ENCODE measurements at places on chromosomes 1 and 21.

DNA sequence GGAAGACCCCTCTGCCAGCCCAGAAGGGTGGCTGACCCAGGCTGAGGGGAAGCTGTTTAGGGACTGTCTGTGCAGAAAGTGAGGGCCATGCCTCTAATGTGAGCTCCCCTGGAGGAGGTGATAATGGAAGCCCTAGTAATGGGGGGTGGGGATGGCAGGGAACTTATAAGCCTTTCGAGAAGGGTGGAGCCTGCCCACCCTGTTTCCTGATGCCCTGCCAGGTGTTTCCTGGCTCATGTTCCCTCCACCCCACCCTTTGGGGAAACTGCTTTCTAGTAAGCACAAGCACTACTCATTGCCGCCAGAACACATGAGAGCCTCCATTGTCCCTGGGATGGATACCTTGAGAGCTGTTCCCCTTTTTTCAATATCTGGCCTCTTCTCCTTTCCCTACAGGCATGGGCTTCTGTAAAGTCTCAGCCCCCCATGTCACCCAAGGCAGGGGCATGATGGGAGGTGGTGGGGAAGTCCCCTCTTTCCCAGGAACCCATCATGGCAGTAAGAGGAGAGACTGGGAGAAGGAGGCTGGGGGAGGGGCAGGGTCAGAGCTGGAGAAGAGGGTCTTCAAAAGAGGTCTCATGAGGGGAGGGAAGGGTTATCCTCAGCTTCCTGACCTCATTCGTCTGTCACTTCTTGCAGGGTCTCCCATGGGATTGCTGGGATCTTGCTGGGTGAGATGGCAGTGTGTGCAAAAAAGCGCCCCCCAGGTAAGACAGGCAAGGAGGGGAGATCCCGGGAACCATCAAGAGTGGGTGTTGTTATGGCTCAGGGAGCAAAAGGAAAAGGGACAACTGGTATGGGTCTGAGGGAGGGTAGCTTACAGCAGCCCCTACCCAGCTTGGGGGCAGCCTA lies 2.4 kb downstream of the ATP8B2 start:
- DNase-seq, result no peak

GRCh38 chr1:39195166-39196111 lies 9.1 kb upstream of the MACF1 start:
- DNase-seq, result no peak

- DNase-seq, result no peak
These were observed 23.6 kb upstream of the ABCB10 start for GRCh38 chr1:229582011-229582694.

DNA sequence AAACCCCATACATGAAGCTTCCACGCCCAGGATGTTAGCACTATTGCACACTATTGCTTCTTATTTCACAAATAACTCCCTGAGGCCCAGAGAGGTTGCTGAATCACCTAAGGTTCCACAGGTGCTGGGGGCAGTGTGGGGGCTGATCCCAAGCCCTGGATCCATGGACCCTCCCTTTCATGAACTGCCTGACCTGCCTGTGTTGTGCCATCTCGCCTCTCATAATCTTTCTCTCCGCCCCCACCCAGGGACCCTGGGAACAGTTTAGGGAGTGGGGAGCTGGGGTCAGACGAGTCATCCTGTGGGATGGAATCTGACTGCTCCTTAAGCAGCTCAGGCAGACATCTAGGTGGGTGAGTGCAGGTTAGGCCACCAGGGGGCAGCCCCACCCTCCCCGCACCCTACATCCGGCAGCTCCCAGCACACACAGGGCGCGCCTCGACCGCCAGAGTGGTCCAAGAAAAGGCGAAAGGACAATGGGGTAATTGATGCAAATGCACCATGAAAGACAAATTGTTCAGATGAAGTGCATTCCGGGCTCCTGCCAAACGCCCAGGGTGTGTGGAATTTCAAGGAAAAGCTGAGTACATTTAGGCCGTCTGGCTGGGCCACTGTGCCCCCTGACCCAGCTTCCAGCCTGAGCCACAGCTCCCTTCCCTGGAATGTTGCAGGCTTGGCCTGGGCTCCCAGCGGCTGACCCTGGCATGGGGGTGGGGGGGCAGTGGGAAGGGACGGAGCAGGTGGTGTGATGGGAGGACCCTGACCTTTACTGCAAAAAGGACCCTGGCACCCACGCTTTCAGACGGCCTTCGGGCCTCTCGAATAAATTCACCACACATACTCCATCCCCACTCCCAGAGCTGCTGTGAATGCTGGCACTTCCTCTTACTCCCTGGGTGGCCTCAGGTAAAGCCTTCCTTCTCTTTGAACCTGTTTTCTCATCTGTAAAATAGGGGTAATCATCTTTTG lies 20.8 kb downstream of the PHLDA3 start:
- DNase-seq, result no peak

GRCh38 chr1:47477595-47478080 lies 39.8 kb downstream of the FOXD2 start:
- no peak for DNase-seq

DNA sequence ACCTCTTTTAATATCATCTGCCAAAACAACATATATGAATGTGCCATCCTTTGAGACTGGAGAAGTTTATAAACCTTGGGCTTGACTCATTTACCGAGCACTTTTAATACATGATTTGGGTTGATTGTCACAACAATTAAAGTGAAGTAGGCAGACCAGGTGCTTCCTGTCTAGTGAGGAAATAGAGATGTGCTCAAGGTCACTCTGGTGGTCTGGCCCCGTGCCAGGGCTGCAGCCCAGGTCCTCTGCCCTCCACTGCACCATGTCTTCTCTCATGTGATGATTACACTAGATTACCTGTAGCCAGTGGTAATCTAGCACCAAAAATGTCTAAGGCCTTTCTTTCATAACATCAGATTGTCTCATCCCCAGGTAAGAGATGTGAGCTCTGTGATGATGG lies 61.8 kb upstream of the LAMC2 start:
- no peak for DNase-seq

GRCh38 chr1:175968486-175969172 lies 225.2 kb upstream of the TNR start:
- no peak for DNase-seq

DNA sequence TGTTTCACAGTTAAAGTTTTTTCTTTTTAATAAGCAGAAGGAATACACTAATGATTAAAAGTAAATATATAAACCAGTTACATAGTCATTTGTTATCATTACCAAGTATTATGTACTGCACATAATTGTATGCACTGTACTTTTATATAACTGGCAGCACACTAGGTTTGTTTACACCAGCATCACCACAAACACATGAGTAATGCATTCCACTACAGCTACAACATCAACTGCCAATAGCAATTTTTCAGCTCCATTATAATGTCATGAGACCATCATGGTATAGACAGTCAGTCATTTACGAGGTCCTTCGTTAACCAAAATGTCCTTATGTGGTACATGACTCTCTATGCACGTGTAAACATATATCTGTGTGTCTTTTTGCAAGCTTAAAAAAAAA lies 35.2 kb downstream of the SCYL3 start:
- DNase-seq, result no peak

GRCh38 chr1:22315315-22316078 lies 136.2 kb upstream of the ZBTB40 start:
- DNase-seq, result no peak

DNA sequence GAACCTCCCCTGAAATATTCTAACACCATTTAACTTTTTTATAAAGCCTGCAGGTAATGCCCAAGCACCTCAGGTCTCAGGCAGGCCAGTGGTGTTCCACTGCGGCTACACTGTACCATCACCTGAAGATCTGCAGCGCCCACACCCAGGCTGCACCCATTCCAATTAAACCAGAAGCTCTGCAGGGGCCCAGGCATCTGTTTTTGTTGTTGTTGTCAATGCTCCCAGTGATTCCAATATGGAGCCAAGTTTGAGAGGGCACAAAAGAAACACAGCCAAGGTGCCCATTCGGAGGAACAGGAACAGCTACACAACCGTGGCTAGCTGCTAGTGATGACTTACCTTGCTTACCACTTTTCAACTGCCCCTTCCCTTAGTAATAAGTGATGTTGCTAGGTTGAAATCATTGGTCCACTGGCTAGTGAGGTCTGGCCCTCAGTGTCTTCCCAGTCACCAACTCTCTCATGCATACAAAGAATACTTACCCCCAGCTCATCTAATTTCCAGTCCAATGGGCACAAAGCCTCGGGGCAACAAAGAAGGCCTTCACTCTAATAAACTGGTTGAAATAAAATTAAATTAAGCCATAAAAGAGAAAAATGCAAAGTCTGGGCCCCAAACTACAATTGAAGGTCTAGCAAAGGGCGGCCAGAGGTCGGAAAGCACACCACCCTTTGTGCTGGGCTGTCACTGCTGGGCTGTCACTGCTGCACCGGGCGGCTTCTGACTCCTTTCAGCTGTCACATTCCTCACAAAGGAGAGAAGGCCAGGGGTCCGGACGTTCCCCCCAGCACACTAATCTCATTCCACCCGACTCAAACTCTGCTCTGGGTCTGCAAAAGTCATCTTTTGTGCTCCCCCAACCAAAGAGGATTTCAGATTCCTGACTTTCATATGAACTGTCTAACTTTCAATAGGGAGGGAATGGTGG lies 34.9 kb downstream of the SIPA1L2 start:
- DNase-seq, result no peak

GRCh38 chr1:176531921-176532897 lies 69.2 kb downstream of the PAPPA2 start:
- no peak for DNase-seq

GRCh38 chr1:39196244-39197215 lies 8.0 kb upstream of the MACF1 start:
- DNase-seq, result peak; percentile 18

DNA sequence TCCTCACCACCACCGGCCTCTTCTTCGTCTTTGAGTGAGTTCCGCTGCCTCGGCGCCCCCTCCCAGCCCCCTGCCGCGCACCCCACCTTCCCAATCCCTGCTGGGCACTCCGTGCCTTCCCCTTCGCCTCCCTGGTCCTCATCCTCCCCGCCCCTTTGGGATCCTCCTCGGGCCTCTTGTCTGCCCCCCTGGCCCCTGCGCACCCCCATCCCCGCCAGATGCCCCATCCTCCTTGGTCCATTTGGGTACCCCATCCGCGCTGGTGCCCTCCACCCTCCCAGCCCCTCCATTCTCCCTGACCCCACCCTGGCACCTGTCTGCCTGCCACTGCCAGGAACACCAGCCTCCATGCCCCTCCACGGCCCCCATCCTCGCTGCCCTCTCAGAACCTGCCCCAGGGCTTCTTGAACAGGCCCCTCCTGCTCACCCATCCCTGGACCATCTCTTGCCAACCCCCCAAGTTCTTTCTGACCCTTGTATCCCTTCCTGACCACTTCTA lies 667 bp downstream of the ZDHHC18 start:
- no peak for DNase-seq
